ENCODE measurements at places on chromosomes 1 and 21.

DNA sequence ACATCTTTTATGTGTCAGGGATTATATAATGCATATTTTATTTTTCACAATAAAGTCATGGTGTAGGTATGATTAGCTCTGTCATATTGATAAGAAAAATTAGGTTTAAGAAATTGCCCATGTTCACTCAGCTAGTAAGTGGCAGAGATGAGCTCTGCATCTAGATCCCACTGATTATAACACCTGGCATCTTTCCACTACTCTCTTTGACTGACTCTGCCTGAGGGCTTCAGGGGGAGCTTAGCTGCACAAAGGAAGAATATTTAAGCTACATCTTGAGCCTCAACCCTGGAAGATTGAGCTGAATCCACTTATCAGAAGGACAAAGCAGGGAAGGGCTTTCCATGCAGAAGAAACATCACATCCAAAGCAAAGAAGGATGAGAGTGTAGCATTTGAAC lies 190.4 kb downstream of the MIS18A start:
- DNase-seq: no peak

DNA sequence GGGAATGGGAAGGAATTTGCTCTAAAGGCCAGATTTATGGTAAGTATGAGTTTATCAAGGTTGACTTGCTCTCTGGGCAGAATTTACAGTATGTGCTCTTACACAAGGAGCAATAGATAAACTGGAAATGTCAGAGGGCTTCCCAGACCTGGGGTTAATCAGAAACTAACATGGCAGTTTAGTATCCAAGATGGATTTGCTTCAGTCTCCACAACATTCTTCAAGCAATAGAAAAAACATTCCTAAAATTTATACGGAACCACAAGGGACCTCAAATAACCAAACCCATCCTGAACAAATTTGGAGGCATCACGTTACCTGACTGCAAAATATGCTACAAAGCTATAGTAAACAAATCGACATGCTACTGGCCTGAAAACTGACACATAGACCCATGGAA lies 606.7 kb upstream of the CHRM3 start:
- DNase-seq: no peak

- no peak for DNase-seq
Measured at GRCh38 chr1:114079596-114080190, 74.0 kb downstream of the SYT6 start.

DNA sequence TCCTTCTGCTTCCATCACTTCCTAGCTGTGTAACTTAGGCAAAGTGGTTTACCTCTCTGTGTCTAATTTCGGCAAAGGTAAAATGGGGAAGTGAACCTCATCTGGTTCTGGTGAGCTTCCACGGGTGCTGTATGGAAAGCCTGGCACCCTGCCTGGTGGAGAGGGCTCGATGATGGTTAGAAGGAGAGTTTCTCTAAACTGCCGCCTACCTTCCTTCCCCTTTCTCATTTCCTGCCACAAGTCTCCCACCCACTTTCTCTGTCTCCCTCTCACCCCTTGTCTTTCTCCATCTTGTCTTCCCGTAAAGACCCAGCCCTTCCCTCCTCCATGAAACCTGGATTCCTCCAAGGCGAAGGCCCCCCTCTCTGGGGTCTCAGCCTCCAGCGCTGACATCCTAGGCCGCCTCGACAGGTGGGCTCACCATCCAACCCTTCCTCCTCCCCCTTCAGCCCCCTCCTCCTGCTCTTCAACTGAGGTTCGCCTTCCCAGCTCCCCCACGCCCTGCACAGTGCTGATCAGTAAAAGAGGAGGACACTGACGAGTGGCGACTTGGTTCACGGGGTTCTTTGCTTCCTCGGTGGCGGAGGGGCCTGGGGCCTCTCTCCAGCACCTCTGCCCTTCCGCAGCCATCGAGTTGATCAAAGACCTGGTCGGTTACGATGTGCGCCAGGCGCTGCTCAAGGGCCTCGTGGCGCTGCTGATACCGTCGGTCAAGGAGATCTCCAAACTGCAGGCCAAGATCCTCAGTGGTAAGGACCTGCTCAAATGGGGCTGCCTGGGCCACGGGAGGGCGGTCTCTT lies 7.3 kb downstream of the RNU5D-1 start:
- no peak for DNase-seq

DNA sequence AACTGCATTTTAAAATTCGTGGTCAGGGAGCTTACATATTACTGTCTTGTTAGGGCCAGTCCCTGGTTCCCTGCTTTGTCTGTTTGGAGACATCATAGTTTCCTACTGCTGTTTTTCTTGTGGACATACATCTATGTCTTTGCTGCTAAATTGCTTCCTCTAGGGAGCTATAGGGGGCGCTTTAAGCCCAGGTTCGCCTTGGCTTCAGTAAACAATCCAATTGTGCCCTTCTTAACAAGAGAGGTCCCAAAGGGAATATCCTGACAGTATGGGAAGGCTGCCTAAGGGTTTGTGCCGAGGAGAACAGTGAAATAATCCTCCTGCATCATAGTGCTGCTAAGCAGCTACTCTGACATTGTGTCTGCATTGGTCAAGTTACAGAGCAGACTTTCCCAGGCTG lies 112.5 kb downstream of the USH2A start:
- peak; percentile 14 for DNase-seq

GRCh38 chr1:11377001-11377583 lies 101.9 kb upstream of the DISP3 start:
- DNase-seq: no peak

DNA sequence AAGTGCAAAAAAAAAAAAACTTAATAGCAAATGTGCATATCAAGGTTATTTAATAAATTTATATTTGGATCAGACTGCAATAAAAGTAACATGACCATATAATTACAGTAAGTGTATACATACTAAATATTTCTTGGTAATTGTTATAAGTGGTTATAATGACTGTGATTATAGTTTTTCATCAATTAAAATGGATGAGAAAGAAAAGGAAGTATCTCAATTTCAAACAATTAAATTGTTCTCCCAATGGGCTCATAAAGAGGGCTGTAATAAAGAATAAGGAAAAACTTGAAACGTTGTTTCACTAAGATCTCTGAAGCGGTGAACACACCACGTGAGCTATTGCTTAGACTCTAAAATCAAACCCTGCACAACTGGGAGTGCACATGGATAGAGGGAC lies 104.1 kb downstream of the CDC42BPA start:
- DNase-seq: no peak

GRCh38 chr1:26335774-26336476 lies 18.0 kb downstream of the CRYBG2 start:
- no peak for DNase-seq

- no peak for DNase-seq
Measured at GRCh38 chr1:40017951-40018575, 22.5 kb upstream of the CAP1 start.

DNA sequence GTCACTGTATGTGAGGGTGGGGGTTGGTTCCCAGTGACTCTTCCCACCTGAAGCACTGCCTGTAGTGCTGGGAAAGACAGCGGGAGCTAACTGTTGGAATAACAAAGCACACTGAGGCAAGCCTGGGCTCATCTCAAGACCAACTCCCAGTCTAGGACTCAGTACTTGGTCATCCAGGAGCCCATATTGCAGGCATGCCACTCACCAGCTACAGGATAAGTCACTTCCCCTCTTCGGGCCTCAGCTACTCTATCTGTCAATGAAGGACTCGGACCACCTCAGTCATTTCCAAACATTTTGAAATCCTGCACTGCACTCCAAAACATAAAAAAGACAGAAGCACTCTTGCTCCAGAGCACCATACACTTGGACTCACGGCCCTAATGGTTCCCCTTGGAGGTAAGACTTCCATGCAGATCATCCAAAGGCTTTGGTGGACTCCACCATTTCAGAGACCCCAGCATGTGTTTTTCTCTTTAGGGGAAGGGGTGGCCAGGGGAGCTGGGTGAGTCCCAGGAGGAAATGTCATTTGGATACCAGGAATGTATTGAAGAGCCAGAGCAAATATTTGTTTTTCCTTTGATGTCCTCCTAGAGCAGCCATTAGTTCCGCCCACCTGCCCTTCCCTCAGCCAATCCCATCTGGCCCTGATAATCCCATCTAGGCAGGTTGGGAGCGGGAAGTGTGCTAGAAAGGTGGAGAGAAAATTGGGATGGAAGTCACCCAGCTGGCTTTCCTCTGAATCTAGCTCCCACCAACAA lies 3.1 kb downstream of the NUAK2 start:
- no peak for DNase-seq

DNA sequence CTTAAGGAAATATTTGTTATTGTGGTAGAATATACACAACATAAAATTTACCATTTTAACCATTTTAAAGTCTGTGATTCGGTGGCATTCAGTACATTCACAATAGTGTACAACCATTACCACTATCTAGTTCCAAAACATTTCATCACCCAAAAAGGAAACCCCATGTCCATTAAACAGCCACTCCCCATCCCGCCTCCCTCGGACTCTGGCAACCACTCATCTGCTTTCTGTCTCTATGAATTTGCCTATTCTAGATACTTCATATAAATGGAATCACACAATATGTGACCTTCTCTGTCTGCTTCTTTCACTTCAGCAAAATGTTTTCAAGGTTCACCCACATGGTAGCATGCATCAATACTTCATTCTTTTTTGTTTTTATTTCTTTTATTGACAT lies 51.3 kb downstream of the PTP4A2 start:
- DNase-seq: no peak

DNA sequence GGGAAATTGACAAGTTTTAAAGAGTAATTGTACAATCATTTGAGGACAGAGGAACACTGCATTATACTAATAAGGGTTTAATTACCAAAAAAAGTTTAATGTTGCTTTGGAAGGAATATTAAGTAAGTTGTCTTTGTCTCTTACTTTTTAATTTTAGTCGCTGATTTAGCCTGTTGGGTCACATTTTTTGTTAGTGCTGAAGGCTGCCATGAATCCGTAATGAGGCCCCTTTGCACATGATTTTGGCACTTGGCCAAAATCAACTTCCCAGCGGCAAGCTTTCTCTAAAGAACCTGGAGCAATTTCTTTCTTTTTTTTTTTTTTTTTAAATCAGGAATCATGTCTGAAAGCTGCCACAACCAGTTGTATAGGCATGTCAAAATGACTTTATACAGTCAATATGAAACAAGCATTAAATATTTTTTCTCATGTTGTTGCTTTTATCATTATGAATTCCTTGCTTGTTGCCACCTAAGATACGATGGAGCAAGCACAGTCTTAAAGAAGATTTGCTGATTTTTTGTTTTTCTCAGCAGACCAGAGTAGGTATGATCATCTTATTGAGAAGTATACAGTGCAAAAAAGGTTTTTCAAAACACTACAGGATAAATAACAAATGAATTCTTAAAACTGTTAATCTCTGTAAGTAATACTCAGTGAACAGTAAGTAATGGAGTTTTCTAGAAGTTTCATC lies 690.4 kb downstream of the USP25 start:
- DNase-seq: peak; percentile 77

DNA sequence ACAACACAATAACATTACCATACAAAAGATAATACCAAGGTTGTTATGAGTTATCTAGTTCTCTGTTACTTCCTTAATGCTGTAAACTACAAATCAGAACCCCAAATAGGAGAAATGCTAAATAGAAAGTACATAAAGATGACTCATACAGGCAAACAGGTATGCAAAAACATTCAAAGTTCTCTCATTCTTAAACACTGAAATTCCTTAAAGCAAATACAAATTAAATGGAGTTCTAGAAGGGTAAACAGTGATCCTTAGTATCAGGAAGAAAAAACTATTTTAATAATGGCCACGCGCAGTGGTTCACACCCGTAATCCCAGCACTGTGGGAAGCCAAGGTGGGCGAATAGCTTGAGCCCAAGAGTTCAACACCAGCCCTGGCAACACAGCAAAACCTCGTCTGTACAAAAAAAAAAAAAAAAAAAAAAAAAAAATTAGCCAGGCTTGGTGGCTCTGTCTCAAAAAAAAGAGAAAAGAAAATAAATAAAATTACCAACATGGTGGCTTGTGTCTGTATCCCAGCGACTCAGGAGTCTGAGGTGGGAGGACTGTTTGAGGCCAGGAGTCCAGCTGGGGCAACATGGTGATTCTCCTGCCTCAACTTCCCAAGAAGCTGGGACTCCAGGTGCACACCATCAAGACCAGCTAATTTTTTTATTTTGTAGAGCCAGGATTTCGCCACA lies 17.5 kb downstream of the FBXO42 start:
- no peak for DNase-seq

DNA sequence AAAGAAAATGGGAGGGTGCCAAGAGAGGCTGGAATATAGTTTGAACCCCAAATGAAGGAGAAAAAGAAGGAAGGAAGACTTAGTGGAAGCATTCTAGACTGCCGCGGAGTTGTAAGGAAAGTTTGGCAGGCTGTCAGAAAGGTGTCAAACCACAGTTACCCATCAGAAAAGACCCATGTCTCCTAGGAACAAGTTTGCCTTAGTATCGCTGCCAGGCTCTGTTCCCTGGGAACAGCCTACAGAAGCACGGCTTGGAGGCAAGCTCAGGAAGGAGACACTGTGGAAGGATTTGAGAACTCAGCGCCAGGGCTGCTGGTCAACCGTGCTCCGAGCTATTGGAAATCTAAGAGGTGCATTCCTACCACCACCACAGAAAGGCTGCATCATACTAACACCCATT lies 197.4 kb downstream of the RRAGC start:
- peak; percentile 24 for DNase-seq

GRCh38 chr1:37865348-37866120 lies 6.1 kb upstream of the MTF1 start:
- no peak for DNase-seq

DNA sequence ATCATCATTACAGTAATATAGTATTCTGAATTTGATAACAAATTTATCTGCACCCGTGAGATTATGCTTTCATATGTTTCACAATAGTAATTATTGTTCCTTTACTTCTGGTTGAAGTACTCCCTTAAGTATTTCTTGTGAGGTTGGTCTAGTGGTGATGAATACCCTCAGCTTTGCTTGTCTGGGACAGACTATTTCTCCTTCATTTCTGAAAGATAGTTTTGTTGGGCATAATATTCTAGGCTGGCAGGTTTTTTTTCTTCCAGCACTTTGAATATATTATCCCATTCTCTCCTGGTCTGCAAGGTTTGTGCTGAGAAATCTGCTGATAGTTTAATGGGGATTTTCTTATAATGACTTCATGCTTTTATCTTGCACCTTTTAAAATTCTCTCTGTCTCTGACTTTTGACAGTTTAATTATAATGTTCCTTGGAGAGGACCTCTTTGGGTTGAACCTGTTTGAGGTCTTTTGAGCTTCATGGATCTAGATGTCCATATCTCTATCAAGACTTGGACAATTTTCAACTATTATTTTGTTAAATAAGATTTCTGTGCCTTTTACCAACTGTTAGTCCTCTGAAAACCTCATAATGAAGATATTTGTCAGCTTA lies 371.5 kb upstream of the VAMP3 start:
- DNase-seq: no peak

- no peak for DNase-seq
Measured at GRCh38 chr1:40763742-40764532, 19.6 kb upstream of the KCNQ4 start.

DNA sequence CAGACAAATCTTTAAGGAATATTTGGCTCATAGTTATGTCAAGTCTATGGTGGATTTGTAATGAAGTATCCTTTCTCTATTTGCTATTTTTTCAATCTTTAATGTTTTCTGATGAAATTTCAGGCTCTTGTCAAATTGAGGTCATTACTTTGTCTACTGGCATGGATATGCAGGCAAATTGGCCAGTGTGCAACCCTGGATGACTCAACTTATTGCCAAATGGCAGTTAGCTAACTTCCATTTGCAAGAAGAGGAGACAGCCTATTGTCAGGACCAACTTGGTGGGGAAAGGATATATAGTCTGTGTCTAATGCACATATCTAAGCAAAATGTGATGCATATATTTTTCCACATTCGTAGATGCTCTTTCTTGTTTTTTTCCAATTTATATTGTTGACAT lies 530.5 kb downstream of the PTBP2 start:
- no peak for DNase-seq
